ENCODE measurements at places on chromosomes 5 and 9.

DNA sequence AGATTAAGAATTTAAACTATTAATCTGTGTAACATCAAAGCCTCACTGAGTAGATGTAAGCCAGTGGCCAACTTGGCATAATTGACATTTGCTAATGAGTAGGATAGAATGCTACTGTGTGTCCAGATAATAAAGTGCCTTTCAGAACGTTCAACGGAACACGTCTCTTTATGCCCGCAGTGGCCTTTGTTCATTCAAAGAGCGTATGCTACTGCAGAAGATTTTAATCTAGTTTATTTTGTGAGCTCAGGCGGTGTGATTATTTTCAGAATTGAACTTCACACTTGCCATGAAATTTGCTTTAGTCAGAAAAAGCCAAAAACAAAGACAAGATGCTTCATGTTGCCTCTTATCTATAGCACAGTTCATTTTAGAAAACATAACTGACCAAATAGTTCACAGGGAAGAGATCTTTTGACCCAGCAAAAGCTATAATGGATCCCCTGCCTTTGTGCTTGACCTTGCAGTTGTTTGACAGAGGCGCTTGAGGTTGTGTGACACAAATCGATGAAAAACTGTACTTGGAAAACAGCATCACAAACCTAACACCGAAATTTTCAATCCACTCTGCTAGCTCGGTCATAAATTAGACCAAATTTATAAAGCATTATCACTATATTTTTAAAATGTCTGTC, 530.9 kb upstream of the TYRP1 start:
- DNase-seq: no peak

DNA sequence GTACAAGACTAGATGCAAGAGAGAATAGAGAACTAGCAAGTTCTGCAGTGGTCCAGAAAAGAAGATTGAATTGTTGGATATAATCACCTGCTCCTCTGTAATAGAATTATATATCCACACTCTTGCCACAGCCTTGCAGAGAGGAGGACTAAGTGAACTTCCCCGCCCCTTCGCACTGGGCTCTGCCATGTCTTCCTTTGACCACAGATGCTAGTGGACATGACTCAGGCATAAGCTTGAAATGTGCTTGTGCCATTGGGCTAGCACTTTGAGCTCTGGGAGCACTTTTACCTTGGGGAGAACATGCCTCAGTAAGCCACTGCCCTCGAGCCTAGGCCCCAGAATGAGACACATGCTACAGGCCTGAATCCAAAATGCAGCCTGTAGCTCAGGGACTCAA, 113.5 kb upstream of the RASA1 start:
- DNase-seq: no peak

- no peak for DNase-seq
Observed at GRCh38 chr9:754150-754931, 87.2 kb upstream of the DMRT1 start.

DNA sequence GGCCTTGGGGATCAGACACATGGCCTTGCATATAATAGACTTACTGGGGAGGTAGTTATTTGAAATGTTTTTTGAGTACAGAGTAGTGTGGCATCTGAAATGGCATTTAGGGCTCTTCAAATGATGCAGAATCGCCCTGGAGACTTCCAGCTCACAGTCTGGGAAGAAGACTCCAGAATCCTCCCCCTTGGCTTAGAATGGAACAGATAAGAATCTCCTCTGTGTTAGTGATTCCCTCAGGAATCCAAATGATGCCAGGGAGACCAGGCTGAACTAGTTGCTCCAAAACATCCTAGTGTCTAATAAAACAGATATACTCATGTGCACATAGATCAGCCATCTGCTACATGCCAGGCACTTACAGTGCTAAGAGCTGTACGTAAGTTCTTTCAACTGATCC, 38.6 kb upstream of the SMC5 start:
- DNase-seq: peak; percentile 16

DNA sequence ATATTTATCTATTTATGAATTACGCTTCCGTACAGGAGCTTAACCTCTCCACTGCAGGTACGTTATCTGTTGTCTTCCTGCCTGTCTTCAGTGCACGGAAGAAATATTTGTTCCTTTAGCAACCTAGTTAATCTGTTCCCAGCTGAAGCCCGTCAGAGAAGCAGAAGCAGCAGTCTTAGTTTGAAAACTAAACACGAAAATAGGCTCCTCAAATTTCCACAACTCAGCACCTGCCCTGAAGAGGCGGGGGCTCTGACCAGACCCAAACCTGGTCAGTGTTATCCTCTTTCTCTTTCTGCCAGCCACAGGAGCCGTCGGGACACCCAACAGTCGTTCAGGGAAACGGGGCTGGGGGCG, 462 bp downstream of the NUDCD2 start:
- no peak for DNase-seq

DNA sequence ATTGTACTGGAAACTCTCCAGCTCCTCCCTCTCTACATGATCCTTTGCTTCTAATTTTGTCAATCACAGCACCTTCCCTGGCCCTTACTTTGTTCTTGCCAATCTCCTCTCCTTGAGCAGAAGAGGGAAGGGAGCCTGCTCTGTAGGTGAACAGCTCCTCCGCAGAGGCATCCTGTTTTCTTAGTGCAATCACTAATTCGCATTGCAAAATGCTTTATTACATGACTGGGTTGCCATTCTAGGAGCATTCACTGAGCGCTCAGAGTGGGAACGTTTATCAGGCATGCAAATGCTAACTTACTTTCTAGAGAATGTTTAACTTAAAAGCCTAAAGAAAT, 416 bp upstream of the SNX18 start:
- no peak for DNase-seq

DNA sequence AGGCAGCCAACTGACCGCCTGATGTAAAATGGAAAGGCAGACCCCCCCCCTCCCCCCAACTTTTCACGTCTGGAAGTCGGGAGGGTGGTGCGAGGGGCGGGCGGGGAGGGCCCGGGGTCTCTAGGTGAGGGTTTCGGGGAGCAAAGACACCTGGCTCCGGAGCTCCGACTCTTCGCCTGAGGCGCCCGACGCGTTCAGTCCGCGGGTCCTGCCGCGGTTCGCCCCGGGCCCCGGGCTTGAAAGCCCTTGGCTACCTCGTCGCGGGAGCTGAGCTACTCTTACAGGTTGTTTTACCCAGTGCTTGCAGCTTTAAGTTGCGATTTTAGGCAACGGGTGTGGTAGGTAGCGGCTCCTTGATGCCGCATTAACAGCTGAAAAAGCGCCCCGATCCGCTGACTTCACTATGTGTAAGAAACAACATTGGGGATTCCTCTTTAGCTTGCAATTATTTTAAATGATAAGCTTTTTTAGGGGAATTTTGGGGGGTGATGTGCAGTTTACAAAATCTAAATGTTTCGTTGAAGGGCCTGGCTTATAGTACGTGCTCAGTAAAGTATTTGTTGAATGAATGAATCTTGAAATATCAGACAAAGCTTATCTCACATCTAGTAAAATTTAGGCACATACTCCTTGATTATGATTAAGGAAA, 722 bp downstream of the CDC42SE2 start:
- peak; percentile 17 for DNase-seq

GRCh38 chr5:135206862-135207261, 172.8 kb upstream of the PITX1 start:
- no peak for DNase-seq

DNA sequence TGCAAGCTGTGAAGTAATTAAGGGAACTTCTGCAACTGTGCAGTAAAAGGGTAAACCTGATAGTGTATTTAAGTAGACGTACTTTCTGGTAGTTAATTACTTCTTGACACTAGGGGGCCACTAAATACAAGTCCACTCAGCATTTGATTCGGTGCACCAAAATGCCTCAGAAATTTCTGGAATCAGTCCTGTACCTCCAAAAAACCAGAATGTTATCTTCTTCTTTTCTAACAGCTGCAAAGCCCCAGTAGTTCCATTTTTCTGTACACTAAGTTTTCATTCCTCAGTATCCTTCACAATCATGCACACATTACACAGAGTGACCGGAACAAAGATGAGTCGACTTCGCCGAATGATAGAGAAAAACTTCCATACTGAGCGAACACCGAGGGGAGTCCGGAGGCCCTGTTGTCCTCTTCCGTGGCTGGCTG, 484 bp downstream of the GFM2 start:
- peak; percentile 35 for DNase-seq

DNA sequence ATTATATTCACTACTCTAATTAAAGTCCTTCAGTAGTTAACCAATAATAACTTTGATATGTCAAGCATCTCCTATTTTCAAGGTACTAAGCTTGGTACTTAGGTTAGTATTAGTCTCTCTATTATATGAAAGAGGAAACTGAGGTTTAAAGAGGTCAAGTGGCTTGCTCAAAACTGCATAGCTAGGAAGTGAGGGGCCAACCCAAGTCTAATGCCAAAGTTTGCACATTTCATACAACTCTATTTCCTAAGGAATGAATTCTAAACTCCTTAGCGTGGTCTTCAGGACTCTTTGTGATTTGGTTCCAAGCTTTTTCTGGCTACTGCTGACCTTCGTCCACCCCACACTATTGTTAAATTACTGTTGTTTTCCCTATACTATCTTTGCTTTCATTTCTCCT, 9.9 kb upstream of the SHOC1 start:
- DNase-seq: no peak

DNA sequence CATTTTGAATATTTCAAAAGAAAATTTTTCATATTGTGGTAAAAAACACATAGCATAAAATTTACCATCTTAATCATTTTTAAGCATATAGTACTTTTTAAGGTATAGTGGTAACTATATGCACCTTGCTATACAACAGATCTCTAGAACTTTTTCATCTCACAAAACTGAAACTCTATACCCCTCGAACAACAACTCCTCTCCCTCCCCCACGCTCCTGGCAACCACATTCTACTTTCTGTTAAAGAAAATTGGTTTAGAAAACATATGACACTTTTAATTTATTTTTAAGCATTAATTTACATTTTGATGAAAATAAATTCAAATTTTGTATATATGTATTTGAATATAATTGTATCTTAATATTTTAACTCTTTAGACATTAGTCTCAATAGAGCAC, 147.2 kb upstream of the EFNA5 start:
- no peak for DNase-seq

DNA sequence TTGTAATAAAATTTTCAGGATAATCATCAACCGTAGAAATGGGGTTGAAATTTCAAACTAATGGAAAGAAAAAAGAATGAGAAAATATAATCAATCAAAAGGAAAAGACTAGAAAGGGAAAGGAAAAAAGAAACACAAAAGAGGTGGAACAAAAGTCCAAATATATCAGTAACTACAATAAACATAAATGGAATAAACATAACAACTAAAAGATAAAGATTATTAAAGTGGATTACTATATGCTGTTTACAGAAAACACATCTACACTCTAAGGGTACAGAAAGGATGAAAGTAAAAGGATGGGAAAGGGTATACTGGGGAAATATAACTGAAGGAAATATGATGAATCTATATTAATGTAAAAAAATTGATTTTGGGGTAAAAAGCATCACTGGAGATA, 43.0 kb downstream of the AHRR start:
- no peak for DNase-seq

DNA sequence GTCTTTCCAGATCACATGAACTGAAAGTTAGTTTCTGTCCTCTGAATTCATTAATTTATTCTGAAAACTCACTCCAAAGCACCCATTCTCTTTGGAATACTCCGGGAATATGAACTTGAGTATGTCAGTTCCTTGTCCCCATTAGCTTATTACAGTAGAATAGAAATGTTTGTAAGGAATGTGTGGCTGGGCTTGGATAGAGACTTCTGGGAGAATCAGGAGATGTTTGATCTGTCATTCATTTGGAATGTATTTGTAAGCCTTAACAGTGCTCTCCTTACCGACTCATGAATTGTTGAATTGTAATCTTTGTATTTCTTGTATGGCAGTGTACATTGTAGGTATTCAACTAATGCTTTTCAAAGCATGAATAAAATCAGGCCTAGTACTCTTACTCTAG, 548.4 kb downstream of the LRRC70 start:
- peak; percentile 67 for DNase-seq

DNA sequence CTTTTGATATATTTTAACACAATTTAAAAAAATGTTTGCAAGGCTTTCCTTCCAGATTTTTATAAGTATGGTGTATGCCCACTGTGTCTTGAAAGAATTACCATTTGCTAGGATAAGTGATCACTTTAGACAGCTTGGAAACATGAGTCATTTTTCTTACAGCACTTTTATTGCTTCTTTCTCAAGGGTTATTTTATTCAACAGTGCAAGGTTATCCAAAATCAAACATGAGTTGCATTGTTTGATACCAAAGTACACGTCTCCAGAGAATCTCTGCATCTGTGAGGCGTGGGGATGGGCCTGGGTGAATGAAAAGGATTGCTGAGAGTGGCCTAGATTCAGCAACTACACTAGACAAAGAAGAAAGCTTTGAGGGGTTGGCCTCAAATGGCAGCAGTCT, 329.6 kb downstream of the ADAMTS6 start:
- DNase-seq: no peak

- DNase-seq: peak; percentile 56
Observed at GRCh38 chr5:127492854-127493738, 24.3 kb upstream of the PRRC1 start.

DNA sequence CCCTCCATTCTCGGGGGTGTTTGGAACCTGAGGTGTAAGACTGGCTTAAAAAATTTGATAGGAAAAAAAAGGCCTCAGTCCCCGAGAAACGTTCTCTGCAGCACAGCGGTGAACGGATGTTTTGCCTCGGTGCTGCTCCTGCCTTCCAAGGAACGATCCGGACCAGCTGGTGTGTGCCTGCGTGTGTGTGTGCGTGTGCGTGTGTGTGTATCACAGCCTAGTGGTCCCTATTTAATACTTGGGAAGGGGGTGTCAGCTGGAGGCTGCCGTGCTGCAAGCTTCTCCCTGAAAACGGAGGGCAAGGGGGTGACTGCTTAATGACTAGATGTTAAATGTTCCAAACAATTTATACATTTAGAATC, 76.9 kb downstream of the LHX2 start:
- no peak for DNase-seq

DNA sequence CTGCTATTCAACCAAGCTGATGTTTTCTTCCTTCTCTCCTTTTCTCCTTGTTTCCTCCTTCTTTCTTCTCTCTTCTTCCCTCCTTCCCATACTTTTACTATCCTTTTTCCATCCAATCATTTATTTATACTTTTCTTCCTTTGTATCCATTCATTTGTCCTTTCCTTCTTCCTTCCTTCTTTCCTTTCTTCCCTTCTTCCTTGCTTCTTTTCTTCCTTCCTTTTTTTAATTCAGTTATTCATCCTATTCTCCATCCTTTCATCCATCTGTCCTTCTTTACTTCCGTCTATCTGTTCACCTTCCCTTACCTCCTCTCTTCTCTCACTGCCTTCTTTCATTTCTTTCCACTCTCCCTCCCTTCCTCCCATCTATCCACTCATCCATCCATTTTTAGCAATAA, 24.0 kb upstream of the PPARGC1B start:
- DNase-seq: no peak

- DNase-seq: no peak
Observed at GRCh38 chr9:108803428-108804065, 52.2 kb downstream of the ACTL7B start.

All from fibroblast of skin of scalp (primary cell).